ENCODE measurements at places on chromosomes 4 and X. TPM values are rescaled to one million over a fixed set of nuclear protein-coding genes. Genes with fewer than 3 reads are reported as not detected.

The MSL3 gene
- 22.2 TPM for total RNA-seq

The GATA1 gene
- not detected for total RNA-seq

The TLR1 gene
- 2.5 TPM for total RNA-seq

The OTUD5 gene
- 37.0 TPM for total RNA-seq

The CDKL5 gene
- 5.5 TPM for total RNA-seq

The FGD1 gene
- 7.0 TPM for total RNA-seq

The RIPPLY1 gene
- not detected for total RNA-seq

The ACTRT1 gene
- not detected for total RNA-seq

The USP51 gene
- 2.5 TPM for total RNA-seq

The ZBTB49 gene
- 4.1 TPM for total RNA-seq

The MFAP3L gene
- total RNA-seq = 2.6 TPM

The UNC5C gene
- under 0.01 TPM for total RNA-seq

The RASL11B gene
- total RNA-seq = not detected

The ABCG2 gene
- total RNA-seq = 2.3 TPM

The PF4V1 gene
- 0.33 TPM for total RNA-seq

The SLC9B1 gene
- total RNA-seq = 0.87 TPM

The CXCL5 gene
- 0.25 TPM for total RNA-seq

The SLC34A2 gene
- total RNA-seq = not detected

The TMEM156 gene
- 10.8 TPM for total RNA-seq

Data from uterine smooth muscle cell (primary cell).